Lung (tissue), 17 donors: ENCODE measurements at places on chromosomes 13 and 19. TPM values are rescaled to one million over a fixed set of nuclear protein-coding genes. Genes with fewer than 3 reads are reported as not detected.

DNA sequence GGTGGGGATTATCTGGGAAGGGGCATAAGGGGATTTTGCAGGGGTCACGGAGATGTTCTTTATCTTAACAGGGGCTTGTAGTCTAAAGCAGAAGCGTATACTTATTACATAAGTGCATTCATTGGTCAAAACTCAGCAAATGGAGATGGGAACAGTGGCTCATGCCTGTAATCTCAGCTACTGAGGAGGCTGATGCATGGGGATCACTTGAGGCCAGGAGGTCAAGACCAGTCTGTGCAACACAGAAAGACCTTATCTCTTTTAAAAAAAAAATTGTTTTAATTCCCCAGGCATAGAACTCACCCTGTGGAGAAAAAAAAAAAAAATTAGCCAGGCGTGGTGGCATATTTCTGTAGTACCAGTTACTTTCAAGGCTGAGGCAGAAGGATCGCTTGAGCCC lies 18.9 kb downstream of the FAM187B start:
- H3K4me1 ChIP-seq = no peaks in the 10 kb centered on the region
- no peak overlapping the region for H3K4me3 ChIP-seq
- no peak for DNase-seq
- H3K27ac ChIP-seq = no peak overlapping the region

DNA sequence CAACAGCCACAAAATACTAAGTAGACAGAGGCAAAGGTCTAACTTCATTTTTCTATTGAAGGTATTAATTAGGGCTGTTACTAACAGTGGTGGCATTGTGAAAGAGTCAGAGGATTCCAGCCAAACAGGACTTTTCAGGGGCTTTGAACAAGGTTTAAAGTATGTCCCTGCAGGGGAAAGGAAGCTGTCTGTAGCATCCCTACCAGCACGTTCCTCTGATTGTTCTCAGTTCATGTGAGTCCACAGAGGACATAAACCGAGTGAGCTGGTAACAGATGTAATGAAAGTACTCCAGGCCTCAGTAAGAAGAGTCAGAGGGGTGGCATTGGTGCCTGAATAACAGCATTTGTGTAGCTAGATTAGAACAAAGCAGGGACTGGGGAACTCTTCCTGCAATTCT lies 15.3 kb upstream of the SPATA13 start:
- peaks cover 14% of the 10 kb centered on the region for H3K4me1 ChIP-seq
- no peak for DNase-seq
- no peaks in the 10 kb centered on the region for H3K27me3 ChIP-seq
- H3K36me3 ChIP-seq = no peaks in the 10 kb centered on the region
- H3K27ac ChIP-seq = no peak overlapping the region

DNA sequence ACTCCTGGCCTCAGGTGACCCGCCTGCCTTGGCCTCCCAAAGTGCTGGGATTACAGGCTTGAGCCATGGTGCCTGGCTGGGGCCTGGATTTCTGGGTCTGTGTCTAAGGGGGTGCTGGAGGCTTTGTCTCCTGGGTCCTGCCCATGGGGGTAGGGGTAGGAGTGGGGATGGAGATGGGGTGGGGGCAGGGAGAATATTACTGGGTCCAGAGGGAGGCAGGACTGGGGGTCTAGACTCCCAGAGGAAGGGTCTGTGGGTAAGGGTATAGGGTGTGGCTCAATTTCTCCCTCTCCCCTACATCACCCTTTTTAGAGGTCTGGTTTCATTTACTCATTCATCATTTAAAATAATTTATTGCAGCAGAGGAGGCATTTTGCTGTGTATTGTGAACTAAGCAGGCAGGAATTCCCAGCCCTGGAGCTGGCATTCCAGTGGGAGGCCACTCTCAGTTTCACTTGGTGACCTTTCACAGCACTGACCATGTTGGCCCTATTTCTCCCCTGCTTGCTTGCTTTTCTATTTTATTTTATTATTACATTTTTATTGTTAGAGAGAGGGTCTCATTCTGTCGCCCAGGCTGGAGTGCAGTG lies 810 bp upstream of the NFKBID start:
- H3K4me3 ChIP-seq = no peak overlapping the region
- H3K4me1 ChIP-seq = no peaks in the 10 kb centered on the region
- no peak for DNase-seq
- H3K27ac ChIP-seq = peak overlapping the region; percentile 85
- peaks cover under 1% of the 10 kb centered on the region for H3K36me3 ChIP-seq

GRCh38 chr13:101880581-101880980 lies 428.1 kb downstream of the ITGBL1 start:
- no peaks in the 10 kb centered on the region for H3K4me1 ChIP-seq
- H3K27me3 ChIP-seq = no peaks in the 10 kb centered on the region
- H3K27ac ChIP-seq = no peak overlapping the region
- no peak overlapping the region for H3K4me3 ChIP-seq
- DNase-seq = no peak

DNA sequence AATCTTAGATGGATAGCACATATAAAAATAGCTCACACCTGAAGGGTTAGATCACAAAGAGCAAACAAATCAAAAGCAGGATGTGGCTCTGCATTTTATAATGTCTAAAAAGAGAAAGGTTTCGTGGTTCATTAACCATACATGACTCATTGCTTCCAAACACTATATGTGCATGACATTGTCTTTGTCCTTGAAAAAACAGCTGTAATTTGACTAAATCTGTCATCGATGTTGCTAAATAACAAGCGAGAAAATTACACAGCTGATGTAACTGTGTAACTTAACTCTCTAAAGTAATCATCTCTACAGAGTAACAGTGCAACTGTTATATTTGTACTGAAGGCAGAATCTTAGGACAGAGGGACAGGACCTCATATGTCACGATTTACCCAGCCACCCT lies 383.1 kb upstream of the GPC6 start:
- DNase-seq = peak; percentile 43
- H3K27me3 ChIP-seq = no peaks in the 10 kb centered on the region
- H3K36me3 ChIP-seq = no peaks in the 10 kb centered on the region
- no peaks in the 10 kb centered on the region for H3K4me1 ChIP-seq

GRCh38 chr13:19150226-19150625 lies 31.4 kb downstream of the TUBA3C start:
- H3K4me3 ChIP-seq = no peak overlapping the region
- DNase-seq = no peak
- no peaks in the 10 kb centered on the region for H3K36me3 ChIP-seq
- H3K27ac ChIP-seq = no peak overlapping the region

DNA sequence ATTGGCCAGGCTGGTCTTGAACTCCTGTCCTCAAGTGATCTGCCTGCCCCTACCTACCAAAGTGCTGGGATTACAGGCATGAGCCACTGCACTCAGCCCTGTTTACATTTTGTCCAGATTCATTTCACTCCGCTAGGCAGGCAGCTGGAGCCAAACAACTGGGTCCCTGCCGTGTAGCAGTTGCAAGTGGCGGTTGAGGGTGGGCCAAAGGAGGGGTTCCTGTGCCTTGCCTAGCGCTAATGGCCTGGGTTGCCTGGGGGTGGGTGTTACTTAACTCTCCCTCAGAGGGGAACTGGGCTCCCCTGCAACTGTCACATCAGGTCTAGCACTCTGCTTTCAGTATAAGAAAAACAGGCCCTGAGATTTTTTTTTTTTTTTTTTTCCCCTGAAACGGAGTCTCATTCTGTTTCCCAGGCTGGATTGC lies 7.4 kb downstream of the ACP5 start:
- no peaks in the 10 kb centered on the region for H3K36me3 ChIP-seq
- no peak overlapping the region for H3K27ac ChIP-seq
- no peaks in the 10 kb centered on the region for H3K4me1 ChIP-seq
- DNase-seq = no peak
- H3K27me3 ChIP-seq = no peaks in the 10 kb centered on the region

- peaks cover 21% of the 10 kb centered on the region for H3K27me3 ChIP-seq
- no peaks in the 10 kb centered on the region for H3K36me3 ChIP-seq
- DNase-seq = no peak
These were observed 13.2 kb downstream of the JAK3 start for GRCh38 chr19:17834350-17835181.

GRCh38 chr13:31805841-31806240 lies 66.5 kb downstream of the RXFP2 start:
- H3K4me1 ChIP-seq = no peaks in the 10 kb centered on the region
- H3K27me3 ChIP-seq = no peaks in the 10 kb centered on the region
- H3K4me3 ChIP-seq = no peak overlapping the region
- no peaks in the 10 kb centered on the region for H3K36me3 ChIP-seq
- DNase-seq = no peak
- no peak overlapping the region for H3K27ac ChIP-seq

- no peak for DNase-seq
- no peaks in the 10 kb centered on the region for H3K36me3 ChIP-seq
- H3K27me3 ChIP-seq = no peaks in the 10 kb centered on the region
- no peak overlapping the region for H3K27ac ChIP-seq
These were observed 111.4 kb upstream of the FRY start for GRCh38 chr13:31919971-31920726.

GRCh38 chr19:4443966-4444764 lies 13.4 kb downstream of the UBXN6 start:
- H3K27me3 ChIP-seq = no peaks in the 10 kb centered on the region
- H3K27ac ChIP-seq = no peak overlapping the region
- peaks cover 4% of the 10 kb centered on the region for H3K4me1 ChIP-seq
- H3K36me3 ChIP-seq = peaks cover 8% of the 10 kb centered on the region

DNA sequence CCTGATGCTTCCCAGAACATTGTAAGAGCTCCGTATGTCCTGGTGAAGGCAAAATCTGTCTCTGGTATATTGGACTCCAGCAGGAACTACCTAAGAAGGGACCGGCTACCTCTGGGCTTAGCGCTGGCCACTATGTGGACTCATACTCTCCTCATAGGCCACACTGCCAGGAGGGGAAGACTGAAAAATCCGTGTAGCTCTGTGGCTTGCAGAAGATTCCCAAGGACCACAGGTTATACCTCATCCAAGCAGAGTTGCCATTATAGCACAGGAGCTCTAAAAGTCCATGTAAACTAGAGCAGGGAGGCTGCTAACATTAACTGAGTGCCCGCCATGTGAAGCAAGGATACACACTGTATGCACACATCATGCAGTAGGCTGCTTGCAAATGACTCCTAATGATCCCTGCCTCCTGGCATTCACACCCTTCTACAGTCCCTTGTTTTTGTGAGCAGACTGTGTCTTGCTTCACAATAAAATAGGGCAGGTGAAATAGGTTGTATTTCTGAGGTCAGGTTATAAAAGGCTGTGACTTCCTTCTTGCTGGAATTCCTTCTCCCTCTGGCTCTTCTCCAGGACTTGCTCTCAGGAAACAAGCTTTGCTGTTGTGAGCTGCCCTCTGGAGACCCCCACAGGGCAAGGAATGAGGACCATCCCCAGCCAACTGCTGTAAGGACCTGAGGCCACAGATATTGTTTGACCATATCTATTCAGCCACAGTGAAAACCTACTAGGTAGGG lies 192.6 kb upstream of the UBL3 start:
- no peaks in the 10 kb centered on the region for H3K36me3 ChIP-seq
- no peak overlapping the region for H3K27ac ChIP-seq
- H3K4me3 ChIP-seq = no peak overlapping the region
- no peaks in the 10 kb centered on the region for H3K4me1 ChIP-seq

- H3K27me3 ChIP-seq = no peaks in the 10 kb centered on the region
- H3K27ac ChIP-seq = no peak overlapping the region
- peaks cover 34% of the 10 kb centered on the region for H3K36me3 ChIP-seq
- H3K4me1 ChIP-seq = peaks cover 3% of the 10 kb centered on the region
- H3K4me3 ChIP-seq = no peak overlapping the region
These were observed 3.8 kb downstream of the HSPBP1 start for GRCh38 chr19:55275851-55276719.

DNA sequence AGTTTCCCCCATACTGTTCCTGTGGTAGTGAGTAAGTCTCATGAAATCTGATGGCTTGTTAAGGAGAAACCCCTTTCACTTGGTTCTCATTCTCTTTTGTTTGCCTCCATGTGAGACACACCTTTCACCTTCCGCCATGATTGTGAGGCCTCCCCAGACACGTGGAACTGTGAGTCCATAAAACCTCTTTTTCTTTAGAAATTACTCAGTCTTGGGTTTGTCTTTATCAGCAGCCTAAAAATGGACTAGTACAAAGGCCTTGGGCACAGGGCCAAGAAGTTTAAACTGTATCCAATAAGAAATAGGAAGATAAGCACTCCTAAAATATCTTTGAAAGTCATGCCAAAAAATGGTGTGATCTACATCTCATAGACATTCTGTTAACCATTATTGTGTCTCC lies 176.9 kb downstream of the TBC1D4 start:
- no peak overlapping the region for H3K4me3 ChIP-seq
- H3K36me3 ChIP-seq = no peaks in the 10 kb centered on the region
- peak overlapping the region; percentile 18 for H3K27ac ChIP-seq
- no peaks in the 10 kb centered on the region for H3K27me3 ChIP-seq

GRCh38 chr19:41422456-41422855 lies 4.7 kb downstream of the B3GNT8 start:
- H3K27me3 ChIP-seq = no peaks in the 10 kb centered on the region
- H3K27ac ChIP-seq = no peak overlapping the region
- peaks cover 19% of the 10 kb centered on the region for H3K4me1 ChIP-seq

GRCh38 chr19:32581705-32582179 lies 752 bp downstream of the PDCD5 start:
- no peaks in the 10 kb centered on the region for H3K27me3 ChIP-seq
- H3K4me3 ChIP-seq = peak overlapping the region; percentile 96
- H3K36me3 ChIP-seq = peaks cover 24% of the 10 kb centered on the region
- peaks cover 8% of the 10 kb centered on the region for H3K4me1 ChIP-seq

Gene IZUMO1
- 1.2 TPM for total RNA-seq

Gene TUBB4A
- total RNA-seq = 2.1 TPM

Gene SPRYD7
- 14.3 TPM for total RNA-seq

Gene SLAIN1
- 13.3 TPM for total RNA-seq

Gene GNG8
- not detected for total RNA-seq

Gene COX7A1
- total RNA-seq = 53.1 TPM
